ENCODE measurements at places on chromosomes 12 and 14.

DNA sequence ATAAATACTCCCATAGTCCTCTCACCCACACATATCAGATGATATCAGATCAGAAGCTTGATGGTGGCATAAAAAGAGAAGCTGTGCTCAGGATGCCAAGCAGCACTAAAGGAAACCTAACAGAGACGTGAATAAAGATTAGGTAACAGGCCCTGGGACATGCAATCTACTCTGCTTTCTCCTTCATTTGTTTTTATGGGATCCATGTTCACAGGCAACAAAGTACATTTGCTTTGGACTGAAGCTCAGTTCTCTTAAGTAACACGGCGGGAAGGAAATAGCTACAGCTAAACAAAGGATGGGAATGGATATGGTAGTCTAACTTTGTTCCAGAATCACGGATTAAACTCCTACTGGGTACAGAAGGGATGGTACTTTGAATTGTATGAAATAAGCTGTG is 119.5 kb downstream of the TTC7B start:
- no peak for DNase-seq

- no peak for DNase-seq
Measured at GRCh38 chr14:88227693-88228092, 95.4 kb downstream of the KCNK10 start.

DNA sequence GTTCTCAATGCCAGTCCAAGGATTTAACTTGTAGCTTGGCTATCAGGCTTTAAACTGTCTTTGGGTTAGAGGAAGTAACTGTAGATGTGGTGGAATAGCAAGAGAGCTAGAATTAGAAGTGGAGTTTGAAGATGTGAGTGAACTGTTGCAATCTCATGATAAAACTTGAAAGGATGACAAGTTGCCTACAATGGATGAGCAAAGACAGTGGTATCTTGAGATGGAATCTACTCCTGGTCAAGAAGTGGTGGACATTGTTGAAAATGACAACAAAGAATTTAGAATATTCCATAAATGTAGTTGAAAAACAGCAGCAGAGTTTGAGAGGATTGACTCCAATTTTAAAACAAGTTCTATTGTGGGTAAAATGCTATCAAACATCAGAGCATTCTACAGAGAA is 199.0 kb downstream of the DUSP6 start:
- DNase-seq = no peak

DNA sequence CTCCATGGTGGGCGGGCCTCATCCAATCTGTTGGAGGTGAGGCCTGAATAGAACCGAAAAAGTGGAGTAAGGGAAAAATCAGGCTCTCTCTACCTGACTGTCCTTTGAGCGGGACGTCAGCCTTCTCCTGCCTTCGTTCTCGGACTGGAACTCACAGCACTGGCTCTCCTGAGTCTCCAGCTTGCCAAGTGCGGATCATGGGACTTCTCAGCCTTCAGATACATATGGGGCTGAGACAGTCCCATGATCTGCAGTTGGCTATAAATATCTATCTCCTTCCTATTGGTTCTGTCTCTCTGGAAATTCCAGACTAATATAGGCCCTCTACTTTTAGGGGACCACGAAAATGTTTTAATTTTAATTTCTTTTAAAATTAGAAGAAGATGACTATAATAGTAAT is 29.7 kb upstream of the PLEK2 start:
- DNase-seq = no peak

DNA sequence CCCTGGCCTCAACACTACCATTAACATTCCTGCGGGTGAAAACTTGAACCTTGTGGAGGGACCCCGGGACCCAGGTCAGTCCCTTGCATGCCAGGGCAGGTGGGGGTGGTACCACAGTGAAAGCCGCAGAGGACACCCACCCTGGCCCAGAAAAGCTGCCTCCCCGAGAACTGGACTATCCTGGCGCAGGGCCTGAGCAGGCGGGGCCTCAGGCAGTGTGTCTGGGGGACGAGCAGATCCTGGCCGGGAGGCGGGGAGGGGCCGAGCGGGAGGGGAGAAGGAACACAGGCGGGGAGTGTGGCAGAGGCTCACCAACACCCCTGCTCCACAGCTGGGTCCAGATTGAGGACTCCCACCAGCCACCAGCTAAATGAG is 10.0 kb downstream of the AHNAK2 start:
- DNase-seq = no peak

DNA sequence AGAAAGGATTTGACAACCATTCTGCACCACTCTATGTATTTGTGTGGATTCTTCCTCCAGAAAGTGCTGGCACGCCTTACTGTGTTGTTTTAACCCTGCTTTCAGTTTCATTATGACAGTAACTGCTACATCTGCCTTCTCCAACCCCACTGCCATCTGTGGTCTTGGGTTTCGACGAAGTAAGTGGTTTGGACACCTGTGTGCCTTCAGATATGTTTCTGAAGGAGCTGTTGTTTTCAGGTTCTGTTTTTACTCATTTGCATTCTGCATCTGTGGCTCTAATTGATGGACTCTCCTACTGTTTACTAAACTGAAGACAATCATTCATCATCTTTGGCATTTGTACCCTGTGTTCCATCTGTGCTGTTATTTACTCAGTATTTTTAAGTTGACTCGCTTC is 4.1 kb downstream of the TSHR start:
- DNase-seq = peak; percentile 24

- DNase-seq = no peak
Measured at GRCh38 chr12:96445691-96446583, 43.4 kb upstream of the CFAP54 start.

DNA sequence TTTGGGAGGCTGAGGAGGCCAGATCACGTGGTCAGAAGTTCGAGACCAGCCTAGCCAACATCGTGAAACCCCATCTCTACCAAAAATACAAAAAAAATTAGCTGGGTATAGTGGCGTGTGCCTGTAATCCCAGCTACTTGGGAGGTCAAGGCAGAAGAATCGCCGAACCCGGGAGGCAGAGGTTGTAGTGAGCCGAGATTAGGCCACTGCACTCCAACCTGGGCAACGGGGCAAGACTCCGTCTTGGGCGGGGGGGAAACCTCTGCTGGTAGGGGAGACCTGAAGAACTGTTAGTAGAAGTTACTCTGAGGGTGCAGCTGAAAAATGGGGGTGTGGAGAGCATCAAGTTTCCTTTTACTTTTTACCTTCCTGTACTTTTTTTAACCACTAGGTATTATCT is 2.2 kb upstream of the LRP1 start:
- DNase-seq = no peak

GRCh38 chr14:63499701-63500250 is 43.4 kb downstream of the PPP2R5E start:
- no peak for DNase-seq

- DNase-seq = no peak
Measured at GRCh38 chr14:66403183-66403582, 83.0 kb upstream of the CCDC196 start.

DNA sequence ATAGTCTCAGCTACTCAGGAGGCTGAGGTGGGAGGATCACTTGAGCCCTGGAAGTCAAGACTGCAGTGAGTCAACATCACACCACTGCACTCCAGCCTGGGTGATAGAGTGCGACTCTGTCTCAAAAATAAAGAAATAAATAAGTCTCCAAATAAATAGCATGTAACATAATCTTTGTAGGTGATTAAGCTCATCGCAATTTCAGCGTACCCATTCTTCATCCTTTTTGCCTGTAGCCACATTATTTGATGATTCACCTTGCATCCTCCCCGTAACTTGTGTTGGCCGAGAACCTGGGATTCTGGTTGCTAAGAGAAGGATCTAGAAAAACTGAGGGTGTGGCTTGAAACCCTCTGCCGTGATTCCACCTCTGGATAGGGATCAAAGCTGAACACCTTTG is 115.1 kb downstream of the GALC start:
- DNase-seq = no peak

DNA sequence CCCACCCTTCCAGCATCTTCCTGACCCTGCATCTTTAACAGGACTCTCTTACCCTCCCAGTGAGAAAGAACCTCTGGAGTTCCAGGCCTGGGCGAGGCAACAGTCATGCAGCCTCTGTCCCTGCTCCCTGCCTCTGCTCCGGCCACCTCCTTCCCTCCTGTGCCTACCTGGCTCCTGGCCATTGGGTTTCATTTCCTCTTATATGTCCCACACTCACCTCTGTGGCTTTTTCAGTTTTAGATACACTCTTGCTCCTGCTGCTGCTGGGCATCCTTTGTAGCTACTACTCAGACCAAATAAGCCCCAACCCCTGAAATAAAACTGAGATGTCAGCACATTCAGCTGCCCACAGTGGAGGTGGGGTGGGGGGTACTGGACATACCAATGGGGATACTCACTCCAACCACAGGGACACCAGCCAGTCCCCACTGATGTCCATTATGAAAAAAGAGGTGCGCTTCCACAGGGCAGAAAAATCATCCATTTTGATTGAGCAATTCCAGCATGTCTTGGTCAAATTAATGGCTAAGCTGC is 99.1 kb upstream of the NRXN3 start:
- DNase-seq = no peak

DNA sequence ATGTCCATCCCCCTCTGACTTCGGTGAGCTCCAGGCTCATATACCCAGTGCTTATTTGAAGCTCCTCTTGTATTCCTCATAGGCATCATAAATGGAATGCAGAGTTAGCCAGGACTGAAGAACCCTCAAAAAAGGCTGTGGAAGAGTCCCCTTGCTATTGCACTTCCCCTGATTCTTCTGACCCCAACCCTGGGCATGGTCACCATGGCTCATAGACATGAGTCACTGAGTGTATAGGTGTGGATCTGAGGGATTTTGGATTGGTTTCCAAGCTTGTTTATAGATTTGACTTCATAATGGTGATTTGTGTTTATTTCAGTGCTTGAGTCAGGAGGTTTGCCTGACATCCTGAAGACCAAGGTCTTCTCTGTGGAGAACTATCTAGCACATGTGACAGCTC is 98.4 kb upstream of the SLC38A2 start:
- DNase-seq = no peak

DNA sequence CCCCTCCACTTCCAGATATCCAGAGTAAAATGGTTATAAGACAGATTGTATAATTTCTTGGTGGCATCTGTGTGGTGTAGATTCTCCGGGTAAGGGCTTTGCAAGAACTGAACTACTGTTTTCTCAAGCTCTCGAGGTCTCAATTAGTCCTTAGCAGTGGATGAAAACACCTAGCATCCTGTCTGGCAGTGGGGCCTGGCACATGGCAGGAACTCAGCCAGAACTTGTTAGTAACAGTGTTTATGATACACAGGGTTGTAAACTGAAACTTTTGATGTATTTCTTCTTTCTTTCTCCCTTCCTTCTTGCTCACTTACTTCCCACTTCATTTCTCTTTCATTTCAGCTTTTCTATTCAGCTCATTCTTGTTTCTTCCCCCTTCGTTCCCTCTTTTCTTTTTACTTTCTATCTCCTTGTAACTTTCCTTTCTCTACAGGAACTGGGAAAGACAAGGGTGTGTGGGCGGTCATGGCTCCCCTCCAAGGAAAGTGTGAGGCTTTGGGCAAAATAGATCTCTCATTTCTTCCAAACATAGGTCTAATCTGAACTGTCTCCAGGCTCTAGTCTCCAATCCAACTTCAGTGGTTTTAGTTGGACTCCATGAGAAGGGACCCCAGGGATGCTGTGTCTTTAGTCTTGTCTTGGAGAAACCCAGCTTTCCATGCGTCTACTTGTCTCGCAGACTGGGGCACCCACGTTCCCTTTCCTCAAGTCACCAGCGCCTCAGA is 159.7 kb downstream of the PAH start:
- DNase-seq = no peak

- no peak for DNase-seq
Measured at GRCh38 chr14:64444984-64445845, 20.1 kb upstream of the AKAP5 start.

GRCh38 chr12:85280165-85280983 is at the start of gene ALX1:
TSS of gene ALX1 (plus strand) at chr12:85280220. CDS start at chr12:85280262, 42 bp downstream.
- peak; percentile 68 for DNase-seq

DNA sequence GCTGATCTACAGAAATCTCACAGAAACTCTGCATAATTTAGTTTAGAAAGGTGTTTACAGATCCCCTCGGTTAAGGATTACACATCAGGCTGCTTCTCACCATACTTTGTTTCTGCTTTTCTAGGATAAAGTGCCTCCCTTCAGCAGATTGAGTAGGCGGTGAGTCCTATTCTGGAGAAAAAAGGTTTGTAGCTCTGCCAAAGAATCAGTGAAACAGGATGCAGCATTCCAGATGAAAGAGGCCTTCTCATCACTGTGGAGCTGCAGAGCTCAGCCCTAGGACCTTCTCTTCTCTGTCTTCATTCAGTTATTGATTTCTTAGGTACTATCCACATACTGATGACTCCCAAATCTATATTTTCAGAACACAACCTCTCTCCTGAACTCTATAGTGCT is 155.5 kb upstream of the KRR1 start:
- DNase-seq = no peak

- no peak for DNase-seq
Measured at GRCh38 chr12:79326222-79326621, 364.5 kb downstream of the PAWR start.
